ENCODE measurements at places on chromosomes 2 and 18.

DNA sequence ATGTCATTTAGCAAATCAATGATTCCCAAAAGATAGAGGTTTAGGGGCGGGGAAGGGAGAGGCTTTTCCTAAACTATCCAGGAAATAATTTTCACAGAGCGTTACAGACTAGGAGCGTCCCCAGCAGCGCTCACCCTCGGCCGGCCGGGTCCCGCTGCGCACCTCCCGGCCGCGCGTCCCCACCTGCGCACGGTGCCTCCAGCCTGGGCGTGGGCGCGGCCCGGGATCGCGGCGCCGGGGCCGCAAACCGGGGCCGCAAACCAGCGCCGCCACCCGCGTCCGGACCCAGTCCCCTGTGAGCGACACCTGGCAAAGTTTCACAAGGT lies 684 bp upstream of the ZCCHC2 start:
- no peak for DNase-seq

DNA sequence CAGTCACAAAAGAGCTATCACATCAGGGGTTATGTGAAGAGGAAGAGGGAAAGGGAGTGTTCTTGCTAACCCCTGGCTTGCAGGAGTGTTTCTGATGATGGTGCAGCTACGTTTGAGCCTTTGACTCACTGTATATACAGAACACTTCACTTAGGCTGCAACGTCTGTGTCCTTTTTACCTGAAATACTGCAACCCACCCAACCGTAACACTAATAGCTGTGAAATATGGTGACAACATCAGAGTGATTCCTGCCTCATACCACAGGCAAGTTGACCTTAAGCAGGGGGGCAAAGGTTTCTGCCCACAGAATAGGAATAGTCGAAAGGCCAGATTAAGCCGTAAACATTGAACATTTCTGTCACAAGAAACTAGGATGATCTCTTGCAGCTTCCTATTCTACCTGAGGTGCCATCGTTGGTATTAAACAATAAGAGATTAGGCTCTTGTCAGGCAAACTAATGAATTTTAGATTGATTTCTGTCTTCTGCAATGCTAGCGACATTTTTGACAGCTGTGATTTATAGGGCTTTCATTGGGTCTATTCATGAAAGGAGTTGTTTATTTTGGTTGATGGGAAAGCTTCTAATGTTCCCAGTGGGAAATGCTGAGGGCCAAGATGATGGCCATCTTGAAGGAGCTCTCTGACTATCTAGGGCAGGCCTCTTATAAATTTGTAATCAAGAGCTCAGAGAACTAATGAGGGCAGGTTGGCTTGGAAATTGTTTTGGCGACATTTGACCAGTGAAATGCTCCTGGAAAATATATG lies 316.8 kb downstream of the PIK3C3 start:
- no peak for DNase-seq

DNA sequence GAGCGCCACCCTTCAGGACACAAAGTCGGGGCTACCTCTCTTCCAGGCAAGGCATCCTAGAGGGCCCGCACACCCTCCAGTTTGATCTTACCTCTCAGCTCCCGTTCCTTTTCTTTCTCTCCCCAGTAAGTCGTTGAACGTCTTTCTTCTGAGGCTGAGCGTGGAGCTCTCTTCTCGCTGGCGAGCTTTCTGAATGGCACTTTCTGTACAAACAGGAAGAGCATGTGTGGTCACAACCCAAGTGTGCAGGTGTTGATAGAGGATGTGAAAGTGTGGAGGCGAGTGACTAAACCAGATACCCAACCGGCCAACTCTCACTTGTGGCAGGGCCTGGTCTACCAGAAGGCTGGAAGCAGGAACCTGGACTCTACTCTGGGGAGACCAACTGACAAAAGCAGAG lies at the start of gene AFF3:
AFF3 (minus strand) TSS at position 198 of the 400 bp plus-strand sequence. CDS start 38,136 bp downstream, outside the sequence.
- DNase-seq: no peak

DNA sequence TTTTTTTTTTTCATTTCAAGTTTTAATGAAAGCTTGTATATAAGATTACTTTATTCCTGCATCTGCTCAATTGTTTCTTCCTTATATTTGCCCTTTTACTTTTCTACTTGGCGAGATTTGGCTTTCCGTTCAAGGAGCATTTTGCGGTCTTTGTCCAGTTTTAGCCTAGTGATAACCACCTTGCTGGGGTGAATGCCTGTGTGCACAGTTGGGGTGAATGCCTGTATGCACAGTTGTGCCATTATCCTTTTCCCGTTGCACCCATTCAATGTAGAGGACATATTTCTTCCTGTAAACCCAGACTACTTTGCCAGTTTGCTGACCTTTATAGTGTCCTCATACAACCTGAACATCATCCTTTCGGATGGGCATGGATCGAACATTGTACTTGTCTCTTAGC lies 12.0 kb downstream of the ZNF236 start:
- no peak for DNase-seq

GRCh38 chr18:44518666-44519065 lies 162.0 kb upstream of the SETBP1 start:
- no peak for DNase-seq

DNA sequence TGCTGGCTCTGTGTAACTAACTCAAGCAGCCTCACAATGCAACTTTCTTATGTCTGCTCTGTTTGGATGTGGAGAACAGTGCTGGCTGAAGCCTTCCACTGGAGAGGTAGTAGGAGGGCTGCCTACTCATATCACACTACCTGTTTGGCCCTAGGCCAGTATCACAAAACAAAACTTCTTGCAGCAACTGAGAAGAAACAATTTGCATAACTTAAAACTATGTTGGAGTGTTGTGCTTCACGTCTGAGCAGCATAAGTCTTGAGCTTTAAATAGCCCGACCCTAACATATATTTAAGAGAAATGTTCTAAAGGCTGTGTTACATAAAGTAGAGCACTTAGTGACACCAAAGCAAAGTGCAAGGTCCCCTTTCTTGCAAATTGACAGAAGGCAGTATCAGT lies 204.9 kb upstream of the ACVR2A start:
- DNase-seq: no peak

DNA sequence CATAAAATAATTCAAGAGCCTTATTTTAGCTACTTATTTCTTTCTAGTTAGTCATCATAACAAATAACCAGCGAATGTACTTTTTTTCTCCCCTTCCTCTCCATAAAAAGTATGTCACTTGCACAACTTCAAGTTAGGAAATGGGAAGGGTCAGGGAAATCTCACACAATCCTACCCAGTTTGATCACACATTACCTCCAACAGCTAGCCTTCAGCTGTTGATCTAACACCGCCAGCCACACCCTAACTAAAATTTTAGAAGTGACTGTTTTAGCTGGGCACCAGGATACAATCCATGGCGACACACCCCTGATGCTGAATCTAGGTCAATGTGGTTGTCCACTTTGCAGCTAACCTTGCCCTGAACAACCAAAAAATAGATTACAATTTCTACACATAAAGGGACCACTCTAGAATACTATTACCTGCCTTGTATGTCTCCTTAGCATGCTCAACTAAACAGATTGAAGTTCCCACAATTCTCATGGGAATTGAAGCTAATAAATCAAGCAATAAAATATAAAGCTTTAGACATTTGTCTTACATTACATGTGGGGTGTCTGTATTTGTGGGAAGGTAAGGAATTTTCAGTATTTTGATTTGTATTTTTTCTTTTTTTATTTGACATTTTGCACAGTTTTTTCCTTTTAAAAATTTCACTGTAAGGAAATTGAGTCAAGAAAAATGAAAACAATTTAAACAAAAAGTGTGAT lies 7.3 kb upstream of the COL3A1 start:
- DNase-seq: no peak

DNA sequence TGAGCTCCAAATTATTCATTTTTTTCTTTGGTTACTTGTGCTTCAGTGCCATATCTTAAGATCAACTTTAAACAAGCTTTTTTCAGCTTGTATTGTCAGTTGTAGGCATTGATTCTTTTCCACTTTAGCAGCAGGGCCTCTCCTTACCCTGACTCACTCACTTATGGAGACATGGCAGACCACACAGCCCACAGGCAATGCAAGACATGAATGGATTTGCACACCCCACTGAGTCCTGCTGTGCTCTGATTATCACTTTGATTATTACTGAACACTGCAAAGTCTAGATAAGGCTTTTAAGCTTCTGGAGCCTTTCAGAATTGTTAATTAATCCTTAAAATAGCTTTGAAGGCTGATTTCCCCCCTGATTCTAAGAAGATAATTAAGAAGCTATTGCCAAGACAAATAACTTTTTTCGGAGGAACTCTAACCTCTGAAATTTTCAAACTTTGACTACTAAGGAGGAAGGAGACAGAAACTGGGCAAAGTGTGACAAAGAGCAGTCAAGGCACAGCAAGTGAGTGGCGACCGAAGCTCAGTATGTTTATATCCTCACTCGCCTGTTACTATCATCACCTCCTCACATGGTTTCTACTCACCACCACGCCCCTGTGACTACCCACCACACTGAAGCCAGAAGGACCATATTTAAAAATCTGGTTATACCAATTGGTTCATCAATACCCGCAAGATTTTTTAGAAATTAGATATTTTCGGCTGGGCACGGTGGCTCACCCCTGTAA lies 43.3 kb downstream of the CACNB4 start:
- no peak for DNase-seq

DNA sequence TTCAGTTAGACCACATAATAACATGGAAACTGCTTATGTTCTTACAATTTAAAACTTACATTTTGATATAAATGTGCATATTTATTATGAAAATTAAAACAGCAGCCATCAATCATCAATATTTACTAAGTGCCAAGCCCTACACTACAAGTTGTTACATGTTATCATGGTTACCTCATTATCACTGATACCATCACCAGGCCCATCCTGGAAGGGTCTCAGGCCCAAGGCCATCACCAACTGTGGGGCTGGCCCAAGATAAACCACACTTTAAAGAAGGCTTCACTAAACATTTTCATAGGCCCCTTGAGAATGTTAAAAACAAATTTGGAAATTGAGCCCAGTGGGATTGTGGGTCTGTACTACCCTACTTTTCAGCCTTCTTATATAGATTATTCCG lies 6.4 kb downstream of the ITSN2 start:
- no peak for DNase-seq

DNA sequence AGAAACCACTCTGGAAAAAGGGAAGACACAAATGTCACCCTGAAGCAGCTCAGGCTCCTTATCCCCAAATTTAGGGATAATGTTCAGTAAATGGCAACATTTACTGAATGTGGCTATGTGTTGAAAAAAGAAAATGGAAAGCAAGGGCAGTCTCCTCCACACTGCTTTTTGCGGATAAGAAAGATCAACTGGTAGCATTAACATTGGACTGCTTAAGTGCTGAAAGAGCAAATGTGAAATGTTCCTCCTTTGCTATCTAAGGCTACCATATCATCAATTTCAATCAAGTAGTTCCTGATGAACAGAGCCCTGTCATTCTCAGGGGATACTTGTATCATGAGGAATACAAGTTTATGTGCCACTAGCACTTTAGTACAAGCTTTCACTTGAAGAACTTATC lies 12.5 kb downstream of the FBXO11 start:
- no peak for DNase-seq

- no peak for DNase-seq
These were observed 18.9 kb upstream of the ASAP2 start for GRCh38 chr2:9187620-9188214.

GRCh38 chr18:78986018-78986481 lies 6.4 kb downstream of the SALL3 start:
- DNase-seq: no peak

DNA sequence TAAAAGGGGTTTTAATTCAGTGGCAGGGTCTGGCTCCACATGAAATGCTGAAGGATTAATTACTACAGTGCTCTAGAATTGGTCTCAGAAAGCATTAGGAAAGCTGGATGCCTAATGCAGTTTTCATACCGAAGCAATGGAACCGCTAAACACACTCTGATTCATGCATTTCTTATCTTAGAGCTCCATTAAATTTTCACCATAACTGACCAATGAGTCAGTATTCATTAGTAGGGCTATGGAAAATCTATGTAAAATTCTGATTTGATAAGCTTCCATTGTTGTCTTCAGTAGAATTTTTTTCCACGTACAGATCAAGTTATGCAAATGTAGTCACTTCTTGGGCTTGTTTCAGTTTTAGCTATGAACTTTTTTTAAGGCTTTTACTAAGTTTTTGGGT lies 359.9 kb downstream of the ARHGAP15 start:
- no peak for DNase-seq

DNA sequence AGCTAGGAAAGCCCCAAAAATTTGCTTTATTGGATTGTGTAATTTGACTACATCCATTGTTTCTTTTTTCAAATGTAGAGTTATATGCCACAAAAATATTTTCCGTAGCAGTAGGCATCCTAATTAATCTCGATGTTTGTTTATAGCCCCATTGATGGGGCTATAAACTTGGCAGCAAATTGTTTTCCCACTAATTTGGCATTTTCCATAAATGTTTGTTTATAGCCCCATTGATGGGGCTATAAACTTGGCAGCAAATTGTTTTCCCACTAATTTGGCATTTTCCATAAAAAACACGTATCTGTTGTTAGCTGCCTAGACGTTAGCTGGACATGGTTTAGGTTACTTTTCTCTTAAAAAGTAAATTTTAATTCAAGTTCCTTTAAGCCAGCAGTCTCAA lies 23.8 kb downstream of the MSH2 start:
- no peak for DNase-seq

DNA sequence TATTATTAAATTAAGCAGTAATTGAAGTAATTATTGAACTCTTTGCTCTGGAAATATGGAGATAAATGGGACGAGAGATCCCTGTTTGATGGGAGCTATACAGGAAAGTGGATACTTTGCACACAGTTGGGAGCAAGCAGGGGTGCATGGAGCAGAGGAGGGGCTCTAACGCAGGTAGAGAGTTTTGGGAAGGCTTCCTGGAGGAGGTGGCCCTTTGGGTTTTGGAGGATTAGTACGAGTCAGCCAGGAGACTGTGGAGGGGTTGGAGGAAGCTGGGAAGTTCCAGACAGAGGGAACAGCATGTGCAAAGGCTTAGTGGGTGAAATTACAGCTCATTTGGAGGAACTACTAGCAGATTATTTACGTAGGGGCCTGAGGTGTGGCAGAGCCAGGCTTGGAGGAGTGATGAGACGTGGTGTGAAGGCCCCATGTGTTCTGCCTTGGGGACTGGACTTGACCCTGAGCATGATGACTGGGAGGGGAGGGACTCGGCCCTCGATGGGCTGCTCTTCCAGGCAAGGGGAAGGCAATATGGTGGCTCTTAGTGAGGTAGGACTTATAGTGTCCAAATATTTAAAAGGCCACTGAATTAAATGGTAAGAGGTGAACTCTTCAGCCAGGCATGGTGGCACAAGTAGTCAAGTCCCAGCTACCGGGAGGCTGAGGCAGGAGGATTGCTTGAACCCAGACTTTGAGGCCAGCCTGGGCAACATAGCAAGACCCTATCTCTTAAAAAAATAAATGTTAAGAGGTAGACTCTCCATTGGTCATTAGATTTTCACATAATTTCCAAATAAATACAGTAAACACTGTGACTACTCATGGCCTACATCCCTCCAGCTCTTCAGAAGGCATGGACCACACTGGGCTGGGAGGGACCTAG lies 30.2 kb downstream of the GREB1 start:
- DNase-seq: no peak

- no peak for DNase-seq
These were observed 403 bp downstream of the COL4A3 start for GRCh38 chr2:227164763-227165291.

All from hematopoietic multipotent progenitor cell treated with erythropoietin and hydrocortisone succinate and interleukin-3 and kit ligand, for 17 days (in vitro differentiated cells).